MV-4-11 (cell line): ENCODE measurements at places on chromosomes 5 and 9.

DNA sequence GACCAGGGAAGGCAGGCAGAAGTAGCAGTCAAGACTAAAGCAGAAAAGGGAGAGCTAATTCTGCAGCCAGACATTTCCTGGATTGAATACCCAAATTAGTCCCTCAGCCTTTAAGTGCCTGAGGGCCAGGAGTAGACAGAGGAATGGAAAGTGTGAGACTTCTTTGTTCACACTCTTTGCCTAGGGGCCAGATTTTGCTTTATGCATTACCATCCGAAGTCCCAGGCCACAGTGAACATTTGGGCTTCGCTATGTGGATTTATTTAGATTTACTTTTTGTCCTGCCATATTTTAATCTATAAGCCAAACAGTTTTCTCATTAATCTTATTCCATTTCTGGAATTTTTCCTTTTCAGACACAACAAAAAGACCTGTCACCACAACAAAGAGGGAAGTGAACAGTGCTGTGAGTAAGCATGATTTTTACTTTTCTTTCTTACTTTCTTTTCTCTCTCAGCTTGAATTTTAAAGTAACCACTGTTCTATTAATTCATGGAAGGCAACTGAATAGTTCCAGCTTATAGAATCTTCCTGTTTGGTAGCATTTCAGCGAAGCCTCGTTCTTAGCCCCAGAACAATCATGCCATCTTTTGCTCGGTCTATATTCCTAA is 52.6 kb downstream of the PDCD1LG2 start:
- DNase-seq: no peak

- DNase-seq: no peak
These were observed 8.7 kb upstream of the SPARC start for GRCh38 chr5:151695464-151695863.

- DNase-seq: no peak
These were observed 308.6 kb upstream of the EFNA5 start for GRCh38 chr5:107979291-107979690.

GRCh38 chr5:86137297-86137696 is 480.4 kb upstream of the COX7C start:
- DNase-seq: no peak

- no peak for DNase-seq
These were observed 603.9 kb upstream of the C9orf72 start for GRCh38 chr9:28177142-28177541.

DNA sequence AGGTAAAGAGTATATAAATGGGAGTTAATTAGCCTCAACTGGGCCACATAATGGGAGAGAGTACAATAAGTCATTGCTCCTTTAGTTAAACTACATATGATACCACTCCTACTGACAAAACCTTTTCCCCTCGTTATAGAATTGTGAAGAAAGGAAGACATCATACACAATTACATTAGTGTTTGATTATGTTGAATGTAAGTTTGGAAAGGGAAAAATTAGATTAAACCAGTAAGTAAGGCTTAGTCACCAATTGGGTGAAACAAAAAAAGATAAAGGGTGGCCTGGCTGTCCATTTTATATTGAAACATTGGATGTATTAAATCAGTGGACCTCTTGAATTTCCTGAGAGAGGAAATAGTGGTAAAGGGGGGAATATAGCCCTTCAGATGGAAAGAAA is 464.3 kb upstream of the PAPPA start:
- DNase-seq: no peak
